Brain microvascular endothelial cell (primary cell): ENCODE measurements at places on chromosomes 5 and 9.

GRCh38 chr9:72207278-72207677 lies 58.0 kb downstream of the GDA start:
- DNase-seq, result no peak

DNA sequence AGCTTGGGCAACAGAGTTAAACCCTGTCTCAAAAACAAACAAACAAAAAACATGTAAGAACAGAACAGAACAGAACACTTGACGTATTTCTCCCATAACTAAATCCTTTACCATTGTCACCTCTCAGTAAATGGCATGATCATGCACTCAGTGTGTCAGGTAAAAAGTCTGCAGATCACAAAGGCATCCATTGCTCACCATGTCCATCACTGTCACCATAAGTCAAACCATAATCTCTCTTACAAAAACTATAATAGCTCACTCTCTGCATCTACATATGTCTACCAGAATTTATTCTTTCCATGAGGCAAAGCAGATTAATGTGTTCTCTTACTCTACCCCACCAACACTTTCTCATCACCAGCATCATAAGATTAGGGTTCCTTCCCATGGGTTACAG lies 387.5 kb downstream of the CDH12 start:
- no peak for DNase-seq

- DNase-seq, result no peak
Measured at GRCh38 chr9:7118633-7119032, 360.9 kb downstream of the KDM4C start.

DNA sequence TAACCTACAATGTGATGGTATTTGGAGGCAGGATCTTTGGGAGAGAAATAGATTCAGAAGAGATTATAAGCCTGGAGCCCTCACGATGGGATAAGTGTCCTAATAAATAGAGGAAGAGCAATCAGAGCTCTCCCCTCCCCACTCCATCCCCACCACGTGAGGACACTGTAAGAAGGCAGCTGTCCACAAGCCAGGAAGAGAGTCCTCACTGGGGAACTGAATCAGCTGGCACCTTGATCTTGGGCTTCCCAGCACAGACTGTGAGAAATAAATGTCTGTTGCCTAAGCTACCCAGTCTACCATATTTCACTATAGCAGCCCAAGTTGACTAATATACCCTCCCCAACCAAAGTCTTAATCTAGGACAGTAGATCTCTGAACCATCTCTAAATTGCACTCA lies 118.1 kb downstream of the SUSD1 start:
- no peak for DNase-seq

DNA sequence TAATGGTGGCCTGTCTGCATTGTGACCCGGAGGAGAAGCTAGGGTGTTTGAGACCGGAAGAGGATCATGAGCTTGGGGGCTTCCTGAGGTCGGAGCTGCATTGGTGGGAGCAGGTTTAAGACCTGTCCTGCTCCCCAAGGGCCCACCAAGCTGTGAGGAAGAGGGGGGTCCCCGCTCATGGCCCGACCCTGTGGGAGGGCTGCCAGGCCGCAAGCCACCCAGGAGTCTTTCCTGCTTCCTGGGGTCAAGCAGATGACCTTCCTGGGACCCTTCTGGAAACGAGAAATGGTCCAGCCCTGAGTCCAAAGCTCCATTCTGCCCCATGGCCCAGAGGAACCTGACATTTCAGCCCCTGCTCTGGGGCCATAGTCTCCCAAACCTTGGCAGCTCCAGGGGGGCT lies 61.5 kb upstream of the RNU6ATAC start:
- DNase-seq, result no peak
